ENCODE measurements at places on chromosomes 5 and 9.
A peak's percentile ranks its signal among the peaks of the same experiment; 100 is the strongest.

DNA sequence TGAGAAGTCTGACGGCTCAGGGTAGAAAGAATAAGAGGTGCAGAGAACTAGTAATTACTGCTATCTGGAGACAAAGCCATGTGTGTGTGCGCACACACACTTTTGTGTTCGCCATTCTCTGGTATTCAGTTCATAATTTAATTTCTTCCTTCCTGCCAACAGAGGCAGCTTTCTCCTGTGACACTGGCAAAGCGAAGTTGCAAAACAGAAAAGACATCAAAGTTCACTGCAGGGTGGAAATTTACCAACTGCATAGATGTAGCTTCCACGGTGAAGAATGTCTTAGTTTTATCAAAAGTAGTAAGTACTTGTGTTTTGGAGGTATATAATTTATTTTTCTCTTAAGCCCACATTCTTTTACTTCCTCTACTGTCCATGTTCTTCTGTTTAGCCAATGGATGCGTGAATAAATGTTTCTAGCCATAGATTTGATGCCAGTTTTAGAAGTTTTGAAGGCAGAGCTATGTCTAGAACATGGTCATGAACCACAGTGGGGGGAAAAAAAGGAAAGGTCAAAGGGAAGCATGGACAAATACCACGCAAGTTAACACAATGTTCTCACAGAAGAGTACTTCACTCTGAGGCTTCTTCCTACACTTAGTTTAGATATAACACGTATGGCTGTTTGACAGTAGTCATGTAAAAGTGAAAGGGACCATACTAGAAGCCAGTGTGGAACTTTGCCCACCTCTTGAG lies 536.5 kb upstream of the GRIA1 start:
- H3K27ac ChIP-seq = no peak overlapping the region
- no peak overlapping the region for H3K4me3 ChIP-seq
- no peak for DNase-seq
- no peaks in the 10 kb centered on the region for H3K4me1 ChIP-seq
- H3K27me3 ChIP-seq = no peaks in the 10 kb centered on the region
- H3K36me3 ChIP-seq = no peaks in the 10 kb centered on the region

DNA sequence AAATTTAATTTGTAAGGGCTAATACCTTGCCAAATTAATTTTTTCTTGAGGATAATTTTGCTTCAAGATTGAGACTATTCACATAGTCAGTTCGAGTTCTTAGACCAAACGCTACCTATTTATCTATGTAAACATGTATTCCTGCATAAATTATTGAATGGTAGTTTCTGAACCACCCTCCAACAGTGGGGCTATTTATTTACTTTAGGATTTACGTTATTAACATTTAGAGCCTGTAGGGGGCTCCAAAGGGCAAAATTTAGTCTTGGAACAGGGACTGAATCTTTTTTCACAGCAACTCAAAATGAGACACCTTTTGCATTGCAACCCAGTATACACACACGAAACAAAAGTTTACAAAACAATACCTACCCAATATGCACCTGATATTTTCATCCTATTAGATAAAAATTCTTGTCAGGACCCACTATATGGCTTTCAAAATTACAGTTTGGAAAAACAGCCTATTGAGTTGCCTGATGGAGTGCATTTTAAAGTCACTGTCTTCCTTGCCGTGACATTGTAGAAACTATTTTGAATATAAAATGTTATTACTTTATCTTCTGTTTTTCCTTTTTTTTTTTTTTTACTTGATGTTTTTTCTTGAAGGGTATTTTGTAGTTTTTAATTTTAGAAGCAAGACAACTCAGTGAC lies 47.1 kb upstream of the POU4F3 start:
- H3K27ac ChIP-seq = no peak overlapping the region
- H3K4me1 ChIP-seq = no peaks in the 10 kb centered on the region
- no peak overlapping the region for H3K4me3 ChIP-seq
- DNase-seq = peak; percentile 84
- peaks cover 32% of the 10 kb centered on the region for H3K36me3 ChIP-seq

DNA sequence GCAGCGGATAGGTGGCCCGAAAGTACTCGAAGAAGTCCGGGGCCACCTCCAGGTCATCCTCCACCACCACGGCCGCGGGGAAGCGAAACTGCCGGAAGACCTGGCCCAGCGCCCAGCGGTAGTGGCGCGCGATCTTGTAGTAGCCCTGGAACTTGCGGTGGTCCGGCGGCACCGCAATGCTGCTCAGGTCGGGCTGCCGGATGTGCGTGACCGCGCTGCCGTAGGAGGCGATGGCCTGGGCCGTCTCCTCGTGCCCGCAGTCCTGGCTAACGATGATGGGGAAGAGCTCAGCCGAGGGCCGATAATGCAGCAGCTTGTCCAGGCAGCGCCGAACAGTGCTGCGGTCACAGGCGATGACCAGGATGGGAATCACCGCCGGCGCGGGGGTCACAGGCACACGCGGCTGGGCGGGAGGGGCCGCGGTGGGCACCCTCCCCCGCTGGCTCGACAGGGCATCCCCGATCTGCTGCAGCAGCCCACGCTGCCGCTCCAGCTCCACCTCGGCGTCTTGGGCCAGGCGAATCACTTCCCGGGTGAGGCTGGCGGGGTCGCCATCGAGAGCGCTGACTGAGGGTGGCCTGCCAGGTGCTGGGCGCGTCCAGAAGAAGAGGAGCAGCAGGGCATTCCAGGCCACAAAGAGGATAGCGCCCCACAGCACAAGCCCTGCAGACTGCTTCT lies 10.2 kb downstream of the MGAT1 start:
- H3K4me1 ChIP-seq = peaks cover 18% of the 10 kb centered on the region
- no peaks in the 10 kb centered on the region for H3K27me3 ChIP-seq
- H3K4me3 ChIP-seq = no peak overlapping the region
- H3K27ac ChIP-seq = no peak overlapping the region
- peaks cover 65% of the 10 kb centered on the region for H3K36me3 ChIP-seq

DNA sequence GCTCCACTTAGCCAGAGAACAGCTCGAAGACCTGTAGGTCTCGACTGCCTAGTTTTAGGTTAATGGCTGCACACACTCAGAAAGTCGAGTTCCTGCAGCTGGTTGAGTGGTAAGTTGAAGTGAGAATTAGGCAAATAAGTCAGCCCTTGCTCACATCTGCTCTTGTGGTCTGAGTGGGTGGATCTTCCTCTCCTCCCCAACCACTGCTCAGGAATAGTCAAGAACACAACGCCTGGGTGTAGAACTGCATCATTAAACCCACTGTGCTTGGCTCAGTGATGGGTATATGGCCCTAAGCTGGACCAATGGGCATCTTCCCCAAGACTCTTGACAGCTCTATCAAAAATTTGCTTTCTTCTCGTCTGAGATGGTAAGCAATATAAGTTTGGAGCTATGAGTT lies 20.9 kb upstream of the ADAM19 start:
- no peak for DNase-seq
- H3K27me3 ChIP-seq = no peaks in the 10 kb centered on the region
- H3K36me3 ChIP-seq = no peaks in the 10 kb centered on the region
- H3K4me3 ChIP-seq = no peak overlapping the region
- H3K27ac ChIP-seq = no peak overlapping the region

DNA sequence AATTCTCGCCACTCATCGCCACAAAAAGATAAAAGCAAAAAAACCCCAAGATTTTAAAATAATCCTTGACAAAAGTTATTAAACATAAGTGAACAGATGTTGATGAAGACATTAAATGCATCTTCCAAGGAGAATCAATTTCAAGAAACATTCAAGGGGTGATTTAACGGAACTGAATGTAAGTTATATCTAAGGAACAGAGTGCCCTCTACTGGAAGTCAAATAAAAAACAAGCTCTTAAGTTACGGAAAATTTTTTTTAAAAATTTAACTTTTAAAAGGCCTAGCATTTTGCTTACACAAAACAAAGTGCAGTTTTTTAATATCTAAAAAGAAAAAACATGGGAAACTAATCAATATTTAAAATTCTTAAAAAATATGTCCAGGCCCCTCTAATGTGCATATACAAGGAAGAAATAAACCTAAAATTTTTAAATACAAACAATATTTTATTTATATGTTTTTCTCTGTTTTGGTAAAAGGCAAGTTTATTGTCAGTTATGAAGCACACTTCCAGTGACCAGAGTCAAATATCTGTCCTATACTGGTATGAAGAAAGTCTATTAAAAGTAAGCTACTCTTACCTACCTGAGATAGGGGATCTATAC lies 28.0 kb downstream of the TEX10 start:
- no peaks in the 10 kb centered on the region for H3K4me1 ChIP-seq
- peaks cover 53% of the 10 kb centered on the region for H3K36me3 ChIP-seq
- no peak overlapping the region for H3K4me3 ChIP-seq

GRCh38 chr5:75584641-75585040 lies 26.6 kb upstream of the ANKDD1B start:
- H3K4me1 ChIP-seq = no peaks in the 10 kb centered on the region
- no peak overlapping the region for H3K4me3 ChIP-seq
- peak; percentile 9 for DNase-seq
- H3K36me3 ChIP-seq = peaks cover 45% of the 10 kb centered on the region
- no peaks in the 10 kb centered on the region for H3K27me3 ChIP-seq
- no peak overlapping the region for H3K27ac ChIP-seq

GRCh38 chr9:114153761-114154599 lies 1.4 kb upstream of the COL27A1 start:
- H3K27me3 ChIP-seq = peaks cover 47% of the 10 kb centered on the region
- H3K36me3 ChIP-seq = no peaks in the 10 kb centered on the region
- H3K4me1 ChIP-seq = peaks cover 7% of the 10 kb centered on the region
- no peak for DNase-seq
- H3K4me3 ChIP-seq = no peak overlapping the region
- no peak overlapping the region for H3K27ac ChIP-seq

- H3K27ac ChIP-seq = no peak overlapping the region
- H3K4me1 ChIP-seq = peaks cover 23% of the 10 kb centered on the region
- H3K27me3 ChIP-seq = no peaks in the 10 kb centered on the region
- no peak overlapping the region for H3K4me3 ChIP-seq
- no peaks in the 10 kb centered on the region for H3K36me3 ChIP-seq
These were observed 134.6 kb upstream of the HMHB1 start for GRCh38 chr5:143677403-143677802.

DNA sequence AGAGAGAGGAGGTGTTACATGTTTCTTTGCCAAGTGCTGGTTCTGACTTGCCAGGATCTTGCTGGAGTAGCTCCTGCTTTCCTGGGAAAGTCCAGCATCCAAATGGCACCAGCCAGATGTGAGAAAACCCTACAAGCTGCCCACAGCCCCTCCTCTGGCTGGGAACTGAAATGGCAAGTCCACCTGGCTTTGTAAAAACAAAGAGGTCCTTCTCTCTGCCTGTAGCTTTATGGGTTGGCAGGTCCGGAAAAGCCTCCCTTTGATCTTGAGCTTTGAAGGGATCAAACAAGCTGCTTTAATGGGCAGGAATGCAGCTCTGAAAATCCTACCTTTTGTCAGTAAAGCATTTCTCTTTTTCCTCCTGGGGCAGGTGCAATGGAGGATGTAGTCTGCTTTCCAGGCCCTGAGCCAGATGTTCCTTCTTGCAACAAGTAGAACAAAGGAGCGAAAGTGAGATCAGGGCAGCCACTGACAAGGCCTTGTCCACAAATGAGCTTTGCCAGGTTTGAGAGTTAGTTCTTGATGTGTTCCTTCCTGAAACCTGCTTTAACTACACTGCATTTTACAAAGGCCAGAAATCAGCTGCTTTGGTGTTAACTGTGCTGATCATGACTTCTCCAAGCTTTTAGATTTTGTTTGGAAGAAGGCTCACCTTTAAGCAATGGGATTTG lies 456.7 kb downstream of the ZNF608 start:
- no peak overlapping the region for H3K4me3 ChIP-seq
- no peaks in the 10 kb centered on the region for H3K27me3 ChIP-seq
- peaks cover 5% of the 10 kb centered on the region for H3K4me1 ChIP-seq
- H3K36me3 ChIP-seq = no peaks in the 10 kb centered on the region

- DNase-seq = no peak
- H3K4me1 ChIP-seq = peaks cover 6% of the 10 kb centered on the region
- H3K36me3 ChIP-seq = no peaks in the 10 kb centered on the region
- no peak overlapping the region for H3K4me3 ChIP-seq
- H3K27ac ChIP-seq = no peak overlapping the region
- H3K27me3 ChIP-seq = no peaks in the 10 kb centered on the region
These were observed 13.7 kb downstream of the GLRX start for GRCh38 chr5:95808686-95809413.

Data from MCF 10A (cell line).